Pancreas (tissue), 10 donors: ENCODE measurements at places on chromosomes 13 and 19. TPM values are rescaled to one million over a fixed set of nuclear protein-coding genes. Genes with fewer than 3 reads are reported as not detected.

EPS8L1 gene
- 279 TPM for polyA plus RNA-seq

ZNF443 gene
- polyA plus RNA-seq: 2.4 TPM

FUT2 gene
- 5.4 TPM for polyA plus RNA-seq

PSG1 gene
- not detected for polyA plus RNA-seq

TTC9B gene
- 0.05 TPM for polyA plus RNA-seq

NLRP7 gene
- not detected for polyA plus RNA-seq

TUBB4A gene
- 3.5 TPM for polyA plus RNA-seq

MIA gene
- 2.2 TPM for polyA plus RNA-seq

SSBP4 gene
- polyA plus RNA-seq: 116 TPM

ANKLE1 gene
- 0.35 TPM for polyA plus RNA-seq

FCAR gene
- polyA plus RNA-seq: not detected

PSG2 gene
- not detected for polyA plus RNA-seq

KLHL1 gene
- 0.19 TPM for polyA plus RNA-seq

SPACA4 gene
- not detected for polyA plus RNA-seq

MBD3 gene
- polyA plus RNA-seq: 113 TPM

TJP3 gene
- polyA plus RNA-seq: 36.0 TPM

CNN1 gene
- polyA plus RNA-seq: 11.3 TPM

CDC42EP5 gene
- polyA plus RNA-seq: 7.5 TPM

LILRA1 gene
- 0.19 TPM for polyA plus RNA-seq

SPRYD7 gene
- 6.3 TPM for polyA plus RNA-seq

SIGLEC12 gene
- polyA plus RNA-seq: not detected

OR7A5 gene
- polyA plus RNA-seq: not detected

KIR2DL3 gene
- not detected for polyA plus RNA-seq
